ENCODE measurements at places on chromosomes 6 and 20.
A peak's percentile ranks its signal among the peaks of the same experiment; 100 is the strongest.

GRCh38 chr6:82602776-82603175 lies 239.2 kb downstream of the TPBG start:
- DNase-seq = no peak

DNA sequence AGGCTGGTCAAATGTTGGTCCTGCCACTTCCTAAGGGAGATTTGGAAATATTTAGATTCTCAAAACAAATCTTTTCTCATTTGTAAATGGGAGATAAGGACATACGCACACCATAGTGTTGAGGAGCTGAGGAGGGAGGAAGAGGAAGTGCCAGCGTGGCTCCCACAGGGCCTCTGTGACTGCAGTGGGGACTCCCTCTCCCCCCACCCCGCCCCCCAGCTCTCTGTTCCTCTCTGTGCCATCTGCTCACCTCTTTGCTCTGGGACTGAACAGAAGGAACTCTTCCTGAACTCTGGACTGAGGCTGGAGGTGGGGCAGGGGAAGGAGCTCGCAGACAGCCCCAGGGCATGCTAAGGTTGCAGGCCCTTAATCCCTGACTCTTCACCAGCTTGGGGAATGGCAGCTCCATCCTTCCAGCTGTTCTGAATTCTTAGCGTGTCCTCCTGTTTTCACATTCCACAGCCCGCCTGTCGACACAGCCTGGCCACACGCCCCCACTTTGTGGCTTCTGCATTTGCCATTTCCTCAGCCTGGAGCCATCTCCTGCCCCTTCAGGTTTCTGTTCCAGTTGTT lies 11.4 kb downstream of the DDX27 start:
- peak; percentile 8 for DNase-seq

- DNase-seq = no peak
These were observed 39.0 kb upstream of the PLN start for GRCh38 chr6:118509009-118509617.

DNA sequence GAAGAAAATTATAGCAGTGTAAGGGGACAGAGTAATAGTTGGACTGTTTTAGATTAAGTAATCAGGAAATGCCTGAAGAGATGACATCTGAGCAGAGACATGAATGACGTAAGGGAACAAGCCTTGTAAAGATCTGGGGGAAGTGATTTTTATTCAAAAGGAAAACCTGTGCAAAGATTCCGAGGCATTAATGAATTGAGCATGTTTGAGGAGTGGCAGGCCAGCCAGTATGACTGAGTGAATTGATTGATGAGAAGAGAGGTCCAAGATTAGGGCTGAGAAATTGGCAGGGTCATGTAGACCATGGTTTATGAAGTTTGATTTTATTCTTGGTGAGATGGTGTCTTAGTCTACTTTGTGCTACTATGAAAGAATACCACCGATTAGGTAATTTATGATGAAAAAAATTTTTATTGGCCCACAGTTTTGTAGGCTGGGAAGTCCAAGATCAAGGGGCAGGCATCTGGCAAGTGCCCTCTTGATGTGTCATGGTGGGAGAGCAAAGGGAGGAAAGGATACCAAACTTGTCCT lies 95.1 kb downstream of the LIN28B start:
- DNase-seq = no peak

DNA sequence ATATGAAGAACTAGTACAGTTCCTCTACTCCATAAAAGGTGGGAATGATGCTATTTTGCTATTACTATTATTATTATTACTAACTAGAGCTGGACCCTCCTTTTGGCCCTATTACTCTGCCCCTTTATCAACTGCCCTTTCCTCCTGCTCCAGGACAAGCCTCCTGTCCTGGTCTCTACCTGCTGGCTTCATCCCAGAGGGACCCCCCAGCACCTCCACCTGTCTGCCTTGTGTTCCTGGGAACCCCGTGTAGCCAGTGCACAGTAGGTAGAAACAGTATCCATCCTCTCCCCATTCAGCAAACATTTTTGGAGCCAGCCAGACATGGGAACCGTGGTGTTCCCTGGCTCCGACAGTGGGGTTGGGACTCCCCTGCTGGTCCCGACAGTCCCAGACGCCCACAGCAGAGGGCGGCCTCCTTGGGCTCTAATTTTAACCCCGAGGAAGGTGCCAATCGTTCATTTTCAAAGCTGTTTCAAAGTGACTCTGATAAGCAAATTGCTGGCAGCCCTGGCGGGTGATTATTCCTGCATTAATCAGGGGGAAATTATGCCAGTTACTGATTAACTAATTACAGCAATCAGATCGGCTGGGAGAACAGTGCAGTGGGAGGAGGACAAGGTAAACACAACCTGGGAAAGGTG lies 44.2 kb upstream of the MDGA1 start:
- DNase-seq = no peak

DNA sequence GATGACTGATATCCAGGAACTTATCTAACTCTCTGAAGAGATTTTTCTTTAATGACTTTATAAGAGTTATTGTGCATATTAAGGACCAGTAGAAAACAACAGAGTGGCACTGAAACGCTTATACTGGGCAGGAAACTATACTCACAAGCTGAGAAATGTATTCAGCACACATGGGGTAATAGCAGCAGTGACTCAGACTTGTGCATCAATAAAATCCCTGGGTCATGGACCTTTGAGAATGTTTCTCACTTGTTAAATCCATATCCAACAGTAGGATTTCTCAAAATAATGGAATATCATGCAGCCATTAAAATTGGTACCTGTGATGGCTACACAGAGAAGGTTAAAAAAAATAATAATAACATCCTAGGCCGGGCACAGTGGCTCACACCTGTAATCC lies 219.5 kb downstream of the BTBD9 start:
- no peak for DNase-seq

GRCh38 chr6:11201772-11202512 lies 30.5 kb downstream of the NEDD9 start:
- DNase-seq = no peak

GRCh38 chr6:8177721-8178120 lies 75.4 kb upstream of the EEF1E1 start:
- no peak for DNase-seq

DNA sequence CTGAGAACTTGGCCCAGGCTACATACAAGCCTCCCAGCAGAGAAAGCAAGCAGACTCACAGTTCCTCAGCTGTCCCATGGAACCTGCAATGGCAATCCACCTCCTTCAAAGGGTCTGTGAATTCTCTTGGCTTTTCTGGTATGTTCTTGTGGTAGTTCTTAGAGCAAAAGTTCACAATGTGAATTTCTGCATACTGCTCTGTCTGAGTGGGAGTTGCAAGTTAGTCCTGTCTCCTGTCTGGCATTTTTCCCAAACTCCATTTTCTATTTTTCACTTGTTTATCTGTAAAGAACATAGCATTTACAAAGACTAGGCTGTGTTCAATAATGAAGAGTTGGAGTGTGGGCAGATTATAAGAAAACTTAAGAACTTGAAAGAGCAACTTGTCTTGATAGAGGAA lies 269.9 kb downstream of the BCKDHB start:
- no peak for DNase-seq

GRCh38 chr6:1126036-1126435 lies 185.9 kb upstream of the FOXQ1 start:
- no peak for DNase-seq

- no peak for DNase-seq
These were observed 271.2 kb downstream of the PRL start for GRCh38 chr6:22025468-22026163.

GRCh38 chr6:11103065-11103464 lies 8.5 kb downstream of the ERVFRD-1 start:
- DNase-seq = no peak

DNA sequence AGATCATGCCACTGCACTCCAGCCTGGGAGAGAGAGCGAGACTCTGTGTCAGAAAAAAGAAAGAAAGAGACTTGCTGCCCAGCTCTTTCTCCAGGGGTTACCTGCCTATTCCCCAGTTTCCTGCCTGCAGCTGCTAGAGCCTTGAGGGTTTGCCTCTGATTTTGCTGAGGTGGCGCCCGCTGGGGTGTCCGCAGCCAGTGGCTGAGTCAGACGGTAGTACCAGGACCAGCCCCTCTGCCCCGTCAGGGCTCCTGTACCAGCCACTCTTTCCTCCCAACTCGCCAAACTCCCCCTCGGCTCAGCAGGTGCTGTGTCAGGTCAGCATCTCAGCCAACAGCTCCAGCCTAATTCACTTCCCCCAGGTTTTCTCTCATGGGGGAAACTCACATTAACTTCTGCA lies 7.4 kb upstream of the LSM14B start:
- DNase-seq = no peak

GRCh38 chr20:1879934-1880333 lies 15.3 kb upstream of the SIRPA start:
- no peak for DNase-seq

DNA sequence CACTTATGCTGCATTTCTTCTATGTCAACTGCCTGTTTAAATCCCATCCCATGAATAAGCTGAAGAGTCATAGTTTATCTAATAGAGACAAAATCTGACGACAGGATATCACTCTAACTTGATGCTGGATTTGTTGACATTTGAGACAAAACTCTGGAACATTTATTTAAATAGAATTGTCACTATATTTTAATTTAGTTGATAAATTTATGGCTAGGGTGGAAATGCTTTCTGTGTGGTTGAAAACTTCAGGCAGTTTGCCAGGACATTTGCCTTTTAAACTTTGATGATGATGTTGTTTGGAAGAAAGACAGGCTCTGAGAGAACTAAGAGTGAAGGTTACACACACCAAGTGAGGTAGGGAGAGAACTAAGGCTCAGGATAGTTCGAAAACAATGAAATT lies 68.1 kb downstream of the GJA1 start:
- no peak for DNase-seq

DNA sequence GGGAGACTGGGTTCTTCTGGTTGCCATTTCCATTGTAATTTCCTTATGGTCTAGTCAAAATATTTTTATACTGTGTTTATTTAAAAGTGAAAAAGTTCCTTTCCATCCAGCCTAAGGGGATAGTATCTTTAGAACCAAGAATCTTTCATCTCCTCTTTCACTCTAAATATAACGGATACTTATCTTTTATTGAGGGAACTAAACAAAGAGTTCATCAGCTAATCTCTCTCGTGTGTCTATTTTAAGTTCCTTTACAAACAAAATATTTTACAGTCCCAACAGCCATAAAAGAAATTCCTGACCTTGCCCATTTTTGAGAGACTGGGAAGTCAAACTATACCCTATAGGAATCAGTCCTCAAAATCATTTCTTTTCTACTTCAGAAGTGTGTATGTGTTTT lies 232.7 kb downstream of the NKAIN2 start:
- DNase-seq = no peak

- DNase-seq = no peak
These were observed 2.0 kb downstream of the COL19A1 start for GRCh38 chr6:69868252-69868804.

DNA sequence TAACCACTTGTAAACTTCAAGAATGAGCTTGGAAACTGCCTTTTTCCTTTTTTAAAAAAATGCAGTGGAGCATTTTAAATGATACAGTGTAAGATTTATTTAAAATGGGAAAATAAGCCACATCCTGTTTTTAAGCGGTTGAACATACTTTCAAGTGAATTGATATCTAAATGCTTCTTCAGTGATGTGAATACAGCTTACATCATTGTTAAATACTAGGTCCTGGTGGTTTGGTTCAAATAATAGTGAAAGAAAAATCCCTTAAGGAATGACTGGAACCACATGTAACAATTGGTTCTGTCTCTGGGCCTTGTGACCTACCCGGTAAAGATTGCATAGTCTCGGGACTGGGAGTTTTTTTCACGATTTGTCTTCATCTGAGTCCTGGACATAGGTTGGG lies 44.2 kb downstream of the BMP6 start:
- DNase-seq = no peak

GRCh38 chr6:14573703-14574290 lies 456.2 kb downstream of the CD83 start:
- no peak for DNase-seq

GRCh38 chr20:25692499-25692898 lies 4.2 kb downstream of the ZNF337 start:
- no peak for DNase-seq

DNA sequence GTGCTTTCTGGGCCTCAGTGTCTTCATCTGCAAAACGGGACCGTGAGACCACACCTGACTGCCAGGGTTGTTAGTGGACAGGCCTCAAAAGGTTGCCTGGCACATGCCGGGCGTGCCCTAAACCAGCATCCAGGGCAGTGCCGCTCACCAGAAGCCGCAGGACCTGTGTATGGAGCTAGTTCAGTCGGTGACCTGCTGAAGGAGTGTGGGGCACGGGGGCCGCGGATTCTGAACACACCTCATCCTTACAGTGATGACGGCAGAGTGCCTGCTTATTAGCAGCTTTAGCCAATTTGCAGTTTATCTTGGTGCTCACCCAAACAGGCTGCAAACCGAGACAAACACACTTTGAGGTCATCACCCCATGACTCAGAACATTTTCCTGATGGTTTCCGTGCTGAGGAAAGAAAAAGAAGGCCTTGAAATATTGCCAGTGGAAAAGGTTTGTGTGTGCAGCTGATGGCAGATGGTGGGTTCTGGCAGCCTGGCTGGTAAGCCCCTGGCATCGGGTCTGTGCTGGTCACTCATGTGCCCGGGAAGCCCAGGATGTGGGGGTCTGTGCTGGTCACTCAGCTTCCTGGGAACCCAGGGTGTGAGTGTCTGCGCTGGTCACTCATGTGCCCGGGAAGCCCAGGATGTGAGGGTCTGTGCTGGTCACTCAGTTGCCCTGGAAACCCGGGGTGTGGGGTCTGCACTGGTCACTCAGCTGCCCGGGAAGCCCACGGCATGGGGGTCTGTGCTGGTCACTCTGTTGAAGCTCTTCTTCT lies 153.8 kb downstream of the ERMARD start:
- DNase-seq = no peak

GRCh38 chr20:44357020-44357419 lies 1.5 kb downstream of the HNF4A start:
- no peak for DNase-seq

DNA sequence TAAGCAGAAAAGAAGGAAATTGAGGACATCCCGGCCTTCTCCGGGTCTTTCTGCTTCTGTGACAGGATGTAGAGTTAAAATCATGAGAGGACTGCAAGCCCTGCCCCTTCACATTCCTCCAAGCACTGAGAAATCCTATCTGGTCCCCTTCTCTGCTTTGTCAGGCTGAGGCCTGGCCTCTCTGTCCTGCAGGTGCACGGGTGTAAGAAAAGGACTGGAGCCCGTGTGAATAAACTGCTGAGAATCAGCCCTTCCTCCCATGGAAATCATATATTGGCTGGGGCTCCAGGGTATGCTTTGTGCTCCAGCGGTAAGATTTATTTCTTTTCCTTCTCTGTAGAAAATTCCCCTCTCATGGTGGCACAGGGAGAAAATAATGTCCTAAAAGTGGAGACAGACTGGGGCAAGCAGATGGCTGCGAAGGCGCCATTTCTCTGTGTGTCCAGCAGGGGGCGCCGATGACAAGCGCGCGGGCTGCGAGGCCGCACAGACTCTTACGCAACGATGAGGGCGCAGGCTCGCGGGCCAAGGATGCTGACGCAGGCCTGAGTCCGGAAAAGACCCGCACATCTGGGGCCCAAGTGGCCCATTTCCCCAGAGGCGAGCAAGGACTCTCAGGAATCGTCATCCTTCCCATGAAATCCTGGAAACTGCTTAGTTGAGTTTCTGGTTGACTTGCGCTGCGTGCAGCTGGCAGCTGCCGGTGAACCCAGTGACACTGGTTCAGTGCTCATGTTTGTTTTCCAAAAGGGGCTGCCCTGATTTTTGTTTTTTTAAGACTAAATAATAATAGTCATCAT lies 258.6 kb downstream of the ADGB start:
- DNase-seq = peak; percentile 86

GRCh38 chr6:84669945-84670344 lies 94.5 kb downstream of the TBX18 start:
- no peak for DNase-seq

- no peak for DNase-seq
These were observed 10.7 kb downstream of the MSH5 start for GRCh38 chr6:31750411-31751022.

GRCh38 chr6:123028263-123028662 lies 32.2 kb downstream of the CLVS2 start:
- DNase-seq = no peak
